ENCODE measurements at places on chromosomes 1 and 21.

- DNase-seq = peak; percentile 48
These were observed at the start of gene F5 for GRCh38 chr1:169586395-169587255. Gene F5 (minus strand): TSS chr1:169586481. CDS start chr1:169586386, 95 bp downstream.

- DNase-seq = no peak
These were observed 25.2 kb downstream of the VN1R5 start for GRCh38 chr1:247281001-247281574.

DNA sequence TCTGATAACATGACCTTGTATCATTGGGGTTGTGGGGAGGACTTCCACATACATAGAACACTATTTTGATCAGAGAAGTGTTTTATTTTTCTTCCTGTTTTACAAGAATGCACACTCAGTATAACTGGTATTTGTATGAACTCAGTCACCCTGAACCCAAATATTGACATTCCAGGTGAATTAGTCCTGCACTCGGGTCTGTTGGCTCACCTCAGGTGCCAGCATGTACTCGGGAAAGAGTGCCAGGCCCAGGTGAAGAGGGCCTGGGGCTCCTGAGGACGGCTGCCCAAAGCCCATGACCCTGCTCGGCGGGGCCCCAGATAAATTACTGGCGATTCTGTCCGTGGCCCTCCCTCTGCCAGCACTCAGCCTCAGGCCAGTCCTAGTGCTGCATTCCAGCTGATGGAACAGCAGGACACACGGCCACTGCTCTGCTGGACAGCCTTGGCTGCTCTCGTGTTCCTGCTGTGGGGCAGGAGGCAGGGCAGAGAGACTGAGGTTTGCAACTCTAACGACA, 75.4 kb upstream of the TMPRSS2 start:
- no peak for DNase-seq

- DNase-seq = no peak
These were observed 76.6 kb downstream of the FAM78B start for GRCh38 chr1:166090244-166090643.

- DNase-seq = no peak
These were observed 94.9 kb upstream of the POU3F1 start for GRCh38 chr1:38141483-38141882.

DNA sequence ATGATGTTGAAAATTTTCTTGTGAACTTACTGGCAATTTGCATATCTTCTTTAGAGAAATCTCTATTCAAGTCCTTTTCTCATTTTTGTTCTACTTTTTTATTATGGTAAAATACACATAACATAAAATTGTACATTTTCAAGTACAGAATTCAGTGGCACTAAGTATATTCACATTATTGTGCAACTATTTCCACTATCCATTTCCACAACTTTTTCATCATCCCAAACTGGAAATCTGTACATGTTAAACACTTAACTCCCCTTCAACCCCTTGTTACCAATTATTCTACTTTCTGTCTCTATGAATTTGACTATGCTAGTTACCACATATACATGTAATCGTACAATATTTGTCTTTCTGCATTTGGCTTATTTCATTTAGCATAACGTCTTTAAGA, 19.4 kb downstream of the EPS15 start:
- DNase-seq = no peak

- DNase-seq = no peak
These were observed 3.1 kb downstream of the PANK4 start for GRCh38 chr1:2523191-2523890.

GRCh38 chr1:168380945-168381344, 100.3 kb downstream of the TBX19 start:
- no peak for DNase-seq

DNA sequence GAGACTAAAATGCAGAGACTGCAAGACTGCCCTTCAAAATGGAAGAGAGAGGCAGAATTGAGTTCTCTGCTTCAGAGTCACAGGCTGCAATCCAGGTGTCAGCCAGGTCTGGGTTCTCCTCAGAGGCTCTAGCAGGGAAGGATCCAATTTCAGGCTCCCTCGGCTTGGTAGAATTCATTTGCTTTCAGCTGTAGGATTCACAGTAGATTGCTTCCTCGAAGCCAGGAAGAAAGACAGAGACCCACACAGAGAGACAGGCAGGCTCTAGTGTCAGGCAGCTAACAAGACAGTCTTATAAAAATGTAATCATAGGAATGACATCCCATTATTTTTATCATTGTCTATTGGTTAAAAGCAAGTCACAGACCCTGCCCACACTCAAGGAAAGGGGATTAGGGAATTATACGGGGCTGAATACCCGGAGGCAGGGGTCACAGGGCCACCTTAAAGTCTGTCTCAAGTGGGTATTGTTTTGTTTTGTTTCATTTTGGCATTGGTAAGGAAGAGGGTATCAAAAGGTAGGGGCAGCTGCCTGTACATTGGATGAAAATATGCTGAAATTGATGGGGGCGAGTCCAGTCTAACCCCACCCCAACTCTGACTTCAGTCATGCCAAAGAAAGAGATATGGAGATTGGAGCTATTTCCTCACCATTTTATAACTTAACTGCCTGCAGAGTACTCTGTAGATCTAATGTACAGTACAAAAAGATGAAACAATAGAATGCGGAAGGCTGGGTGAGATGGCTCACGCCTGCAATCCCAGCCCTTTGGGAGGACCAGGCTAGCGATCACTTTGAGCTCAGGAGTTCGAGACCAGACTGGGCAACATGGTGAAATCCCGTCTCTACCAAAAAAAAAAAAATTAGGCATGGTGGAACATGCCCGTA, 9.5 kb upstream of the TBCE start:
- DNase-seq = no peak

- DNase-seq = no peak
These were observed 157.0 kb upstream of the COA6 start for GRCh38 chr1:234216116-234216703.

DNA sequence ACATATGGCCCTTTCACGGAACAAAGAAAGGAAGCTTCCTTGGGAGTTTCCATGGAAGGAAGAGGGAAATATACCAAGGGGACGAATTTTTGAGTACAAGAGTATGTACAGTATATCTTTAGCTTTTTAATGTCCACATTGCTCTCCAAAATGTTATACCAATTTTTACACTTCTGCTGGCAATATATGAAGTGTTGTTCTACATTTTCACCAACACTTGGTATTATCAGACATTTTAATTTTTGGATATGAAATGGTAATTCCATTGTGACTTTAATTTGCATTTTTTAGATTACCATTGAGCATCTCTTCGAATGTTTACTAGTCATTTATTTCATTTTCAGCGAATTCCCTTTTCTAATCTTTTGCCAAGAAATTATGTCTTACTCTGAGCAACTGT, 5.5 kb upstream of the VPS45 start:
- no peak for DNase-seq

DNA sequence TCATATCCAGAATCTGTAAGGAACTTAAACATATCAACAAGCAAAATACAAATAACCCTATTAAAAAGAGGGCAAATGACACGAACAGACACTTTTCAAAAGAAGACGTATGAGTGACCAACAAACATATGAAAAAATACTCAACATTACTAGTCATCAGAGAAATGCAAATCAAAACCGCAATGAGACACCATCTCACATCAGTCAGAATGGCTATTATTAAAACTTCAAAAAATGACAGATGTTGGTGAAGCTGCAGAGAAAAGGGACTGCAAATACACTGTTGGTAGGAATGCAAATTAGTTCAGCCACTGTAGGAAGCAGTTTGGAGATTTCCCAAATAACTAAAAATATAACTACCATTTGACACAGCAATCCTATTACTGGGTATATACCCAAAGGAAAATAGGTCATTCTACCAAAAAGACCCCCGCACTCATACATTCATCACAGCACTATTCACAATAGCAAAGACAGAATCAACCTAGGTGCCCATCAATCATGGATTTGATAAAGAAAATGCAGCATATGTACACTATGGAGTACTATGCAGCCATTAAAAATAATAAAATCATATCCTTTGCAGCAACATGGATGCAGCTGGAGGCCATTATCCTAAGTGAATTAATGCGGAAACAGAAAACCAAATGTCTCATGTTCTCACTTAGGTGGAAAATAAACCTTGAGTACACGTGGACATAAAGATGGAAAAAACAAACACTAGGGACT, 230.1 kb upstream of the RAB4A start:
- no peak for DNase-seq

GRCh38 chr1:91712393-91712792, 173.6 kb downstream of the TGFBR3 start:
- no peak for DNase-seq

DNA sequence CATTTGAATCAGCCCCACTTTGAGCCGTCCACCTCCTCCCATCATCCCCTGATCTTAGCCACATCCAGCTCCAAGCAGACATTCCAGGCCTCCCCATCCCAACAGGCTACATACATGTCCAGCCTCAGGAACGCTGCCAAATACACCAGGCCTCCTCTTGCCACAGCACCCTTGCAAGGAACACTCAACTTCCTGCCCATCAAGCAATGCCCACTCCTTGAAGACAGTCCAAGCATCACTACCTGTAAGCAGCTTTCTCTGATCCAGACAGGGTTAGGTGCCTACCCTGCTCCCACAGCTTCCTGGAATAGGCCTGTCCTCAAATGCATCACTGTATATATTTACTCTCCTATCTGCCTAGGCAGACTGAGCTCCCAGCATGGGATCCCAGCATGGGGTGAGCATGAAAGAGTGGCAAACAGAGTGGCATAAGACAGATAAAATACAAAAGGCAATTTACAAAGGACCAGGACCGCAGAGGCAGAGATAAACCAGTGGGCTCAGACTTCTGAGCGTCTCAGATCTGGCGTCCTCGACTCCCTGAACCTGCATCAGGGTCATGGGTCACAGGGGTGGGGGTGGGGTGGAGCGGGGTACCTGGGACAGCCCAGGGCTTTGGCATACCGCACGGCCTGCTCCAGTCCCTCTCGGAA, 816 bp downstream of the HYI start:
- DNase-seq = peak; percentile 32

DNA sequence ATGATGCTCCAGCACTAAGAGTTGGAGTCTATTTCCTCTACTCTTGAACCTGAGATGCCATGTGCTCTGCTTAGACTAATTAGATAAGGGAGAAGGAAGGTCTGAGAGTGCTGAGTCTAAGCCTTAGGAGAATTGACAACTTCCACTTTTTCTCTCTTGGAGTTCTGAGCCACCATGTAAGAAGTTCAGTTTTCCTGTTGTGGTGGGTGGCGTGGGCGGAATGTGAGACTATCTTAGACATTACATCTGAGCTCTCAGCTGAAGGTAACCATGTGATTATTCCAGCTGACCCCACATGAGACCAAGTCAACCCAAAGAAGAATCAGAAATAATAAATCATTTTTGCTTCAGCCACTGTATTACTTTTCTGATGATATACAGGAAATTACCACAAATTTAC, 404.5 kb upstream of the LRRC7 start:
- DNase-seq = no peak

DNA sequence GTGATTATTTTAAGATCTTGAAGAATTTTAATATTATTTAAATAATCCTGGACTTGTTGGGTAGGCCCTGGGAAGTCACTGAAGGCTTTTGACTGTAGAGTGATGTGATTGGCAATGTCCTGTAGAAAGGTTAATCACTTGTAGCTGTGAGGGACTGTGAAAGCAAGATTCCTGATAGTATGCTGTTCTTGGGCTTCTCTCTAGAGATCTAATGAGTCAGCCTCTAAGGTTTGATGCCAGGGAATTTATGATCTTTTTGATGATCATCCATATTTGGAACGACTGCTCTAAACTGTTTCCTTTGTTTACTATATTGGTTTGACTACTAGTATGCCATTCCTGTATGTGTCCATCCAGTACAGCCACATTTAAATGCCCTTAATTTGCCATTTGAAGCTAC, 56.5 kb downstream of the CAMSAP2 start:
- DNase-seq = no peak

- DNase-seq = no peak
These were observed 3.4 kb upstream of the KRTAP10-5 start for GRCh38 chr21:44583800-44584147.

DNA sequence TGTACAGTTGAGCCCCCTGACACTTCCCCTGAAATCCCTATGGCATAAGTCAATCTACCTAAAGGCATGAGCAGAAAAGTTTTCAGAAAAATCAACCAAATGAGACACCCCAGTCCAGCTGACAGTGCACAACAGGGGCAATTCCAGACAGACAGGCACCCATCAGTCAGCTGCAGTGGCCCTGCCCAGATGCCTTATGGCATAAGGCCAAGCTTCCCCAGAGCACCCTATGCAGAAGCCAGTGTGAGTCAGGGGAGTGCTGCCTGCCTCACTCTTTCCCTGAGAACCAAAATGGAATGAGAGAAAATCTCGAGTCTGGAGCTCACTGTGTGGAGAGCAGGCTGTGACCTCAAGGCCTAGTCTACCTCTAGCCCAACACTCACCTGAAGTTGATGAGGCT, 38.1 kb downstream of the MRAP start:
- DNase-seq = peak; percentile 32

- peak; percentile 74 for DNase-seq
These were observed 13.5 kb downstream of the PDE9A start for GRCh38 chr21:42666925-42667324.

DNA sequence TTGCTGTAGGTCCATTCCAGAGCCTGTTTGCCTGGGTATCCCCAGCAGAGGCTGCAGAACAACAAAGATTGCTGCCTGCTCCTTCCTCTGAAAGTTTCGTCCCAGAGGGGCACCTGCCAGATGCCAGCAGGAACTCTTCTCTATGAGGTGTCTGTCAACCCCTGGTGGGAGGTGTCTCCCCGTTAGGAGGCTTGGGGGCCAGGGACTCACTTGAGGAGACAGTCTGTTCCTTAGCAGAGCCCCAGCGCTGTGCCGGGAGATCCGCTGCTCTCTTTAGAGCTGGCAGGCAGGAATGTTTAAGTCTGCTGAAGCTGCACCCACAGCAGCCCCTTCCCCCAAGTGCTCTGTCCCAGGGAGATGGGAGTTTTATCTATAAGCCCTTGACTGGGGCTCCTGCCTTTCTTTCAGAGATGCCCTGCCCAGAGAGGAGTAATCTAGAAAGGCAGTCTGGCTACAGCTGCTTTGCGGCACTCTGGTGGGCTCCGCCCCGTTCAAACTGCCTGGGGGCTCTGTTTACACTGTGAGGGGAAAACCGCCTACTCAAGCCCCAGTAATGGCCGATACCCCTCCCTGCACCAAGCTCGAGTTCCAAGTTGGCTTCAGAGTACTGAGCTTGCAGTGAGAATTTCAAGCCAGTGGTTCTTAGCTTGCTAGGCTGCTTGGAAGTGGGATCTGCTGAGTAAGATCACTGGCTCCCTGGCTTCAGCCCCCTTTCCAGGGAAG, 8.7 kb upstream of the SLC25A24 start:
- DNase-seq = no peak

DNA sequence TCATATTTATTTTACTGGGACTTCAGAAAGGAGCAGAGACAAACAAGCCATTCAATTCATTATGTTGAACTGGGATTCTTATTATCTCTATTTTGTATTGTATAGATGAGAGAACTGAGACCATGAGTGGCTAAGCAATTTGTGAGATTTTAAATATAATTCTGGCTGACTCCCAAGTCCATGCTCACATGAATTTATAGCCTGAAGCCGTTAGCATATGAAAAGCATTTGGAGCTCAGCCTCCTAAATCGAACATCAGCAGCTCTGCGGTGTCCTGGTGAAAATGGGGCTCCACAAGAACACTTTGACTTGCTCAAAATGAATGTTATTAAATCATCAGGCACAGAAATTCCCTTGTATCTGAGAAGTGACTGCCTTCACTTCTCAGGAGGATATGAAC, 96.8 kb upstream of the DPT start:
- DNase-seq = no peak
